Left ventricle myocardium inferior (tissue), 1 donor: ENCODE measurements at places on chromosomes 1 and 21. TPM values are rescaled to one million over a fixed set of nuclear protein-coding genes. Genes with fewer than 3 reads are reported as not detected.

- DNase-seq: no peak
Observed at GRCh38 chr1:168110896-168111545, 25.7 kb downstream of the GPR161 start.

Gene MRPS21
- total RNA-seq: 72.5 TPM

DNA sequence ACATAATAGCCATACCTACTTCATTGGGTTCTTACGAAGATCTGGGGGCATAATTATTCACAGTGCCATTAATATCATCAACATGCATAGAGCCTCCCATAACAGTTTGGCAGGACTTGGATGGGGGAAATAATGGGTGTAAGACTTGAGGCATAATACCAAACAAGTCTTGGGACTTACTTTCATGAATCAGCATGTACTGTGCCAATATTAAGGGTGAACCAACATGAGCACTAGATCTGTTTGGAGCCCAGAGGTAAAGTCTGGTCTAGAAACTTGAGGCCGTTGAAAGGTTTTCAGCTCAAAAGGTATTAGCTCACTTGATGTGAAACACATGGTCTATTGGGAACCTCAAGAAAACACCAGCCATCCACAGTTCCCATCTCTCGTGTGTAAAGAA is 56.7 kb upstream of the ZC3H11B start:
- DNase-seq: no peak

Gene C1orf226
- total RNA-seq: 8.7 TPM

Gene CLIC6
- total RNA-seq: 11.2 TPM

Gene CCDC27
- total RNA-seq: 0.08 TPM

Gene CD5L
- total RNA-seq: 0.52 TPM

Gene EPHA10
- 0.14 TPM for total RNA-seq

Gene AIRE
- total RNA-seq: not detected

Gene SPRR2F
- total RNA-seq: not detected
